ENCODE measurements at places on chromosomes 16 and 17. TPM values are rescaled to one million over a fixed set of nuclear protein-coding genes. Genes with fewer than 3 reads are reported as not detected.

DNA sequence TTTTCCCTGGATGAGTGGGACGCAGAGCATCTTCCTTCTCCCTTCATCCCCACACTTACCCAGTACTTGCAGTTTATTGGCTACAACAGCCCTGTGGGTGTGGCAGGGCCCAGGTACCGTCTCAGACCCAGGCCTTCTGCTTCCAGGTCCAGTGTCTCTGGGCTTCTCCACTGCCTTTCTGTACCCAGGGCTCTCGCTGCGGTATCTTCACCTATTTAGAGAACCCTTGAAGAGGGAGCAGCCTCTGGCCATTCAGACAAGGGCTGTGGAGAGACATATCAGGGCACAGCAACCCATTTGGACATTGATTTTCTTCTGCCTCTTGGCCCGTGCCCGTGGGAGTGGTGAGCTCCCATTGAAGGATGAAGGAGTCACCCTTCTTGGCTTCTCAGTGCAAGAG is 17.3 kb downstream of the TBX4 start:
- no peak for DNase-seq

CD300H gene
- not detected for total RNA-seq

HSF4 gene
- 115 TPM for total RNA-seq

DNA sequence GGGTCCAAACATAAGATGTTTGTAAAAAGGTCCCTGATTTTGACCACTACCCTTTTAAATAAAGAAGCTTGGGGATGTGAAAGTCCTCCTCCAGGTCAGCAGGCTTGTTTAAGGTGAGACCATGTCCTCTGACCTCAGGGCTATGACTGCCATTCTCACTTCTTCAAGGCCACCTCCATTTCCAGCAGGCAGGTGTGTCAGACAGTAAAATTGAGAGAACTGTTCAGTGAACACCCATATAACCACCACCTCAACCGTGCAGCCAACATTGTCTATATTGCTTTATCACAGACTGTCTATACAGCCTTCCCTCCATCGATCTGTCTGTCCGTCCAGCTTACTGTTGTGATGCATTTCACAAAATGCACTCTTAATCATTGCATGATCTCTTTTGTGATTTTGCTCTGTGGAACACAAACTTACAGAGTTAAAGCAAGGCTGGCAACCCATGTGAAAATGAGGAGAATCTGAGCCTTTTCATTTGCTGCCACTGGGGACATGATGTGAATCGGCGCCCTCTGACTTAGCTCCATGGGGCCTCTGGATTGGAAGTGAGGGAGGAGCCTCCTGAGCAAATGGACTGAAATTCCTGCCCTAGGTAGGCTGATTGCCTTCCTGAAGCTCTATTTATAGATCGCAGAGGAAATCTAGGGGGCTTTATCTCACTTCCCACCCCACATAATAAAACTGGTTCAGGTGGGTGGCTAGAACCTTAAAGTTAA is 53.8 kb downstream of the ZNRF1 start:
- DNase-seq = no peak

DNA sequence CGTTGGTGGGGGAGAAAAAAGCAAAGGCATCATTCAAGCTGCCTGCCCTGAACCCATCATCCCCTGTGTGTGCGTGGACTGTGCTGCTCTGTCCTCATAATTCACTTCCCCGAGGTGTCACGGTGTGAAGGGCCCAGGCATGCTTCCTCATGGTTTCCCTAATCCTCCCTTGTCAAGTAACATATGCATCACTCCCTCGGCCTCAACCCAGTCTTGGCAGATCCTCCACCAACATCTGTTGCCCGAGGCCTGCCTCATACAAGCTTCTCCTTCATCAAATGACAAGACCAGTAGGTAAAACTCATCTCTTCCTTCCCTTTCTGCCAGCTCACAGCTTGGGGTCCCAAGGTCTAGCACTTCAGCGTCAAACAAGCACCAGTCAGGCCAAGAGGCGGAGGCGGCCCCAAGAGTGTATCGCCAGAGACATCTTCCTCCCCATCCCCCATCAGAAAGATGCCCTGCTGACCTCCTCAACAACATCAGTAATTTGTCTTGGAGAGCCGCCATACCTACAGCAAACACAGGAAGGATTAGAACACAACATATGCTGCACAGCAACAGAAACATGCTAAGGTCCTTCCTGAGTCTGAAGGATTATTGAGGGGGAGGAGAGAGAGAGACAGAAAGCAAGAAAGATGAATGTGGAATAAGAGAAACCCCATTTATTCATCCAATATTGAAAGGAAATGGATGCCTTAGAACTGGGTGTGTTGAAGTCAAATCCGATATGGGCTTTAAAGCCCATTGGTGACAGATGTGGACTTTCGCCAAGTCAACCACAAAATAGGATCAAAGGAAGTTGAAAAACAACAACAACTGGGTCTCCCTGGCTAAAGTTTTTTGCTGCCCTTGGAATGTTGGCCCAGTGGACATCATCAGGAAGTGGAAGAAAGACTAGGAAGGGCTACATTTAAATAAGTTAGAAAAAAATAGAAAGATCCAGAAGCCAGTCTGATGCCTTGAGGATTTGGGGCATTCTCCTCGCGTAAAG is 38.4 kb downstream of the SOX9 start:
- DNase-seq = no peak

- DNase-seq = no peak
These were observed 200.0 kb upstream of the CDH5 start for GRCh38 chr16:66166490-66166889.

MT1F gene
- total RNA-seq = 76.3 TPM

SRL gene
- 1.0 TPM for total RNA-seq

DNA sequence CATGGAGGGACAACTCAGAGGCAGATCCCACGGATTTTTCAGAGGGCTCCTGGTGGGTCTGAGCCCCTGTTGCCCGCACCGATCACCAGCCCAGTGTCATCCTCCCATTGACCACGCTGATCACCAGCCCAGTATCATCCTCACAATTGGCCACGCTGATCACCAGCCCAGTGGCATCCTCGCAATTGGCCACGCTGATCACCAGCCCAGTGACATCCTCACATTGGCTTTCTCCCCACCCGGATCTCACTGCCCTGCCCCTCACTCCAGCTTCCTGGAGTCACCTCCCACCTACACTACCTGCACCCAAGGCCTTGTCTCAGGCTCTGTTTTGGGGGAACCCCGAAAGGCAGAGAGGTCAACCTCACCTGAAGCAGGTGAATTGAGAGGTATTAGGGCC is 358.2 kb upstream of the TNRC6C start:
- no peak for DNase-seq

TMEM235 gene
- total RNA-seq = not detected

GRCh38 chr17:51085150-51085805 is 35.4 kb downstream of the SPAG9 start:
- DNase-seq = no peak

DNA sequence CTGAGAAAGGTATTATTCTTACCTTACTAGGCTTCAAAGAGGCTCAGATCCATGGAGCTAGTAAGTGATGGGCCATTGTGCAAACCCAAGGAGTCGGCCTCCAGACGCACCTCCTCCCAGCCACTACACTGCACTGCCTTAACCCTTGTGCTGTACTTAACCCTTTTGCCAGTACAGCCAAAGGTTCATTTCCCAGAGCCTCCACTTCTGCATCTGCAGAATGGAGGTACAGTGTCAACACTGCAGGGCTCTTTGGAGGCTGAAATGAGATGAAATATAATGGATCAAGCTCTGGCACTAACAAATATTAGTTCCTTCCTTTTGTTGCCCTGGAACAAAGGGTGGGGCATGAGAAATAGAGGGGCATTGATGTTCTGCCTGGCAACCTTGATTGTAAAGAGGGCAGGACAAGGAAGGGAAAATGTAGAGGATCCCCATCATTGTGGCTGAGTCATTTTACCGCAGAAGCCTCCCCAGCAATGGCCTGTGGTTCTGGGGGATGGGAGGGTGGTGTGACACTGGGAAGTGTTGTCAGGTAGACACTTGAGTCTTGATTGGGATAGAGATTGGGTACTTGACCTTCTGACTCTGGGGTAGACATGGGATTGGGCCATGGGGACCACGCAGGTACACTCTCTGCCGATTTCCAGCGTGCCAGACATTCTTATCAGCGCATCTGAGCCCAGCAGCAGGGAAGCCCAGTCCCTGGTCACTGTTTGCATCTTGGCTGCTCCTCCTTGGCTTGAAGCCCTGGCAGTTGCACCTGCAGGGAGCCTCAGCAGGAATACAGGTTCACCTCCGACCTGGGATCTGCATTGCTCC is 84.0 kb downstream of the MSI2 start:
- no peak for DNase-seq

DNA sequence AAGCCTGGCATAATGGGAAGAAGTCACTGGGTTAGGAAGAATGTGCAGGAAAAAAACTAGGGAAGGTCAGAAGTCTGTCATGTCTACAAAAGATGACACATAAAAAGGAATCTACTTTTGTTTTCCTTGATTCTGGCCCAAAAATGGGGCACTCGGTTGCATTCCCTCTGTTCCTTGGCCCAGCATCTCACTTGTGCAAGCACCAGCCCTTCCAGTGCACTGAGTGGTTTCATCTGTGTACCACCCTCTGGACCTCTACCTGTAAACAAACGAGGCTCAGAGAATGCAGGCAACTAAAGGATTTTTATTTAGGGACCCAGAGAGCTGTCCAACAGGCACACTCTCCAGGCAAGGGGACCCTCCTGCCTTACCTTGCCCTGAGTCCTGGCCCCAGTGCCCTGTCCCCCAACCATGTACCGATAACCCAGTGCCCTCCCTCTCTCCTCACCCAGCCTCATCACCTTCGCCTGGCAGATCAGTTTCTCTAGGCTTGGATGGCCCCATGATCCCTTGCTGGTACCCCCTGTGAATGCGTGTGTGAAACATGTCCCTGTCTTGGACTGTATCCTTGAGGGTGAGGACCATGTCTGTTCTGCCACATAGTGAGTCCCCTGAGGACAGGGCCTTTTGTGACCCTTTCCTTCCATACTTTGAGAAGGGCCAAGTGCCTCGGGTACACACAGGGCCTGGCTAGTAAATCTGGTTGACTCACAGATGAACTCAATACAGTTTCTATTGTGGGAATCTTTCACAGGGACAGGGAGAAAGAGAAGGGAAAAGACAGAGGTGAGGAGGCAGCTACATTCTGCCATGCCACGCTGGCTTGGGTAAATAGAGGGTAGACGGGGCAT is 13.3 kb downstream of the NXPH3 start:
- DNase-seq = no peak

DNA sequence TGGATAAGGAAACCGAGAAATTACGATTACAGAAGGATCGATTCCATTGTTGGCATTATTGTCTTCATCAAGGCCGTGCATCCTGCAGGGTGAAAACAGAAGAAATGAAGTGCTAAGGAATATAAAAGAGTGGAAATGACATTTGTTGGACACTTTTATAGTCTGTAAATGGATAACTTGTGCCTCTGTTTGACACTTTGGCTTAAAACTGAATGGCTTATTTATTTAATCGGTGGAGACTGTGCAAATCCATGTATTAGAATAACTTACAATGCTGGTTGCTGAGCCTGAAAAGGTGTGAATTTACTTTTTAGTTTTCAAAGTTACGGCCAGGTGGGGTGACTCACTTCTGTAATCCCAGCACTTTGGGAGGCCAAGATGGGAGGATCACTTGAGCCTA is 31.4 kb downstream of the ITGB3 start:
- DNase-seq = no peak

DNA sequence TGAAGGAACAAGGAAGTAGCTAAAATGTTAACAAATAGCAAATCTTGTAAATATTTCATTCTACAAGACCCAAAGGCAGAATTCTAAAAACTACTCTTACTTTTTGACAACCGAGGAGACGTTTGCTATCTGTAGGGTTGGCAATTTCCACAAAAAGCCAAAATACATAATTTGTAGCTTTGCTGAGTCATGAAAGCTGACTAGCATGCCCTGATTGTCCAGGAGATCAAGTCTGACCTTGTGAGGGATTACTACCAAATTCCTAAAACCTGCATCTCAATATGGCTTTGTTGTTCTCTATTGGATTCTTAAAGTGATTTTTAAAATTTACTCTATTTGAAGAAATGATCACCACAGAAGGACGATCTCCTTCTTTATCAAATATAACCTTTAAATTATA is 10.8 kb downstream of the DNAJA2 start:
- no peak for DNase-seq

WSCD1 gene
- 4.4 TPM for total RNA-seq

GRCh38 chr17:79838522-79839274 is 542 bp downstream of the CBX4 start:
- DNase-seq = peak; percentile 73

GRCh38 chr16:57305159-57305811 is 20.8 kb upstream of the PLLP start:
- no peak for DNase-seq

- DNase-seq = no peak
These were observed 23.5 kb downstream of the POLR3E start for GRCh38 chr16:22320572-22321339.

CCL4 gene
- total RNA-seq = 1.8 TPM

DNA sequence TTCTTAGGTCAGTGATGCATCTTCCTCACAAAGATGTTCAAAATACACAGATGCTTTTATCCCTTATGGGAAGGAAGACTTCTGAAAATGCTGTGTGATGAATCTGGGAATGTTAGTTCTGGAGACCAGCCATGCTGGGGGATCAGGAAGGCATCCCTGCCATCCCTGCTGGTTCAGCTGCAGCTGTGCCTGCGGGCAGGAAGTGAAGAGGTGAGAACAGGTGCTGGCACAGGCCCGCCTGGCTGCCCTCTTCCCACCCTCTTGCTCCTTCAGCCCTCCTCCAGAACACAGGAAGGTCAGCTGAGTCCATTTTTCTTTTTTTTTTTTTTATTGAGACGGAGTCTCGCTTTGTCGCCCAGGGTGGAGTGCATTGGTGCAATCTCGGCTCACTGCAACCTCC is 15.2 kb downstream of the RAB11FIP3 start:
- no peak for DNase-seq

ELOB gene
- 136 TPM for total RNA-seq

NOTUM gene
- total RNA-seq = not detected

TSPAN10 gene
- 1.2 TPM for total RNA-seq

DNA sequence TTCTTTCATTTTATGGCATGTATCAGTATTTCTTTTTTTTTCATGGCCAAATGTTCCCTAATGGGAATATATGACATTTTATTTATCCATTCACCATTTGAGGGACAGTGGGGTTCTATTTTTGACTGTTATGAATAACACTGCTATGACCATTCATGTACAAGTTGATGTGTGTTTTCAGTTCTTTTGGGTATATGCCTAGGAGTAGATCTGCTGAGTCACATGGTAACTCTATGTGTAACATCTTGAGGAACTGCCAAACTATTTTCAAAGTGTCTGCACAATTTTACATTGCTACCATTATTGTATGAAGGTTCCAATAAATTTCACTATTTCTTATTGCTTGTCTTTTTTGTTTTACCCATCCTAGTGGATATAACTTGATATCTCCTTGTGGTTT is 223.0 kb downstream of the TANC2 start:
- no peak for DNase-seq

Measured in ovary (tissue), 10 donors.